ENCODE measurements at places on chromosomes 7 and 10.

GRCh38 chr7:113404245-113404644 lies 285.9 kb upstream of the SMIM30 start:
- no peak for DNase-seq

- no peak for DNase-seq
Measured at GRCh38 chr7:12643644-12644043, 43.8 kb upstream of the ARL4A start.

DNA sequence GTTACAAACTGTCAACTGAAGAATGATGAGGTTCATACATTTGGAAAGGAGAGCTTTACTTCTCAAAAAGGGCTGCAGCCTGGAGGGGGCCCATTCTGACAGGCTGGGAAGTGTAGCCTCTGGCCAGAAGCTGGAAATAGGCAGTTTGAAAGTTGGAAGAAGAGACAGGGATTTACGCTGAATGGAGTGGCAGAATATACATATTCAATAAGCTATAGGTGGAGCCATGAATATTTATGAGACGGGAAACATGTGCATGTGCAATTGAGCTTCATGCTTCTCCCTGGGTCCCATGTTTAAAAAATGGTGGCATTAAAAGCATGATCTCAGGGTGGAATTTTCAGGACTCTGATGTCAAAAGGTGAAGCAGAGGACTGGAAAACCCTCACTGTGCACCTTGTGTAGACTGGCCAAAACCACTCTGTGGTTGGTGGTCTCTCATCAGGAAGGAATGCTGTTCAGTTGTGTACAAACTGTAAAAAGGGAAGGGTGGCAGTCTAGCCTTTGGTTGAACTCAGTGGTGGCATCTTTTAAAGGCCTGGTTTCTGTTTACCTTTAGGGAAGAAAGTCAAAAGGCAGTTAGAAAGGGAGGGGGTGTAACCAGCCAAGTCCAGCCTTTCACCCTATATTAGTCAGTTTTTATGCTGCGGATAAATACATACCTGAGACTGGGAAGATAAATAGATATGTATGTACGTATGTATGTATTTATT lies 7.2 kb upstream of the ACTR3B start:
- DNase-seq, result no peak

DNA sequence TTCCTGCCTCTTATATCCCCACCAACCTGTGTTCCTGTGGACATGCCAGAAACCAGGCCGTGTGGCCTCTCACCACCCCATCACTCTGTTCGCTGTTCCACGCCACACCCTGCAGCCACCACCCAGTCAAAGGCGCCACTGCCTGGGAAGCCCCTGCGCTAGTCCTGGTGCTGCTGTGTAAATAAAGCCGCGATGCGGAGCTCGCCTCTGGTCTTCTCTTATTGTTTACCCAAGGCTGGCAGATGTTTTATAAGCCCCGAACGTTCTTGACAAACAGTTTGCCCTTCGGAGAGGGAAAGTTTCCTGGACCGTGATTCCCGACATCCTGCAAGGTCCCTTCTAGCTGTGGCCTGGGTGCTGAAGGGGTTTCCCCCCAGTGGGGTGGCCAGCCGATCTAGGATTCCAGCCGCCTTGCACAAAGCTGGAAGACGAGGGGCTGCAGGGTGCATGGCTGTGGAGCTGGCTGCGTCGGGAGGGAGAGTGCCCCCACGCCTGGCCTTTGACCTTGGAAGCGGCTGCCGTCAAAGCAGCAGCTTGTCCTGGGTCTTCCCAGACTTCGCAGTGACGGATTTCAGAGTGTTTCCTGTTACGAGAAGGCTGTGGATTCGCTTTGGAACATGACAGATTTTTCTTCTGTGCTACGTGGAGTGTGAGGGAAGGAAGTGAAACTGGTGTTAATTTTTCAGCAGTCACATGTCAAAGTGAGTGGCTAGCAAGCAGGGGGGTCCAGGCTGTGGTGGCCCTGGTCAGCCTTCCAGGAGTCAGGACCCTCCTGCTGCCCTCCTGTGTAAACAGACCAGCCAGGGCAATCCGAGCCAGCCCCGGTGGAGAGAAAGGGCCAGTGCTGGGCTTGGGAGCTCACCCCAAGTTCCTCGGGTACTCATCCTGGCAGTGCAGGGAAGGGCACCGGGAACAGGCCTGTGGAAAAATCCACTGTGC lies 61.6 kb downstream of the LHPP start:
- no peak for DNase-seq

DNA sequence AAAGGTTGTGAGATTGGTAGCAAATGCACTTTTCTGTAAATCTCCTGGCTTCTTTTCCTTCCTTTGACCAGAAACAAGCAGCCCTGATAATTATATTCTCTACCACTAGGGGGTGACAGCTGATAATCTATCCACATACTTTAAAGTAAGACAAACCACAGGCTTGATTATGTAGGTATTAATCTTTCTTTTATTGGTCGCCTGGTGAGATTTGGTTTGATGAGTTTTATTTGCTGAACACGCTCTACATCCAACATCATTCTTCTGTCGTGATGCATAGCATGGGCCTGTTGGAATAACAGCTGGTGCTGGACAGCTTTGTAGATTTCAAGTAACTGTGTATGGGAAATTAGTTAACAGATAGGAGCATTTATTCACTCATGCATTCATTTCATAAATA lies 63.5 kb downstream of the ZNF365 start:
- DNase-seq, result no peak

GRCh38 chr10:44310762-44311562 lies 73.9 kb downstream of the CXCL12 start:
- peak; percentile 63 for DNase-seq

GRCh38 chr10:119216127-119216526 lies 8.8 kb downstream of the GRK5 start:
- no peak for DNase-seq

DNA sequence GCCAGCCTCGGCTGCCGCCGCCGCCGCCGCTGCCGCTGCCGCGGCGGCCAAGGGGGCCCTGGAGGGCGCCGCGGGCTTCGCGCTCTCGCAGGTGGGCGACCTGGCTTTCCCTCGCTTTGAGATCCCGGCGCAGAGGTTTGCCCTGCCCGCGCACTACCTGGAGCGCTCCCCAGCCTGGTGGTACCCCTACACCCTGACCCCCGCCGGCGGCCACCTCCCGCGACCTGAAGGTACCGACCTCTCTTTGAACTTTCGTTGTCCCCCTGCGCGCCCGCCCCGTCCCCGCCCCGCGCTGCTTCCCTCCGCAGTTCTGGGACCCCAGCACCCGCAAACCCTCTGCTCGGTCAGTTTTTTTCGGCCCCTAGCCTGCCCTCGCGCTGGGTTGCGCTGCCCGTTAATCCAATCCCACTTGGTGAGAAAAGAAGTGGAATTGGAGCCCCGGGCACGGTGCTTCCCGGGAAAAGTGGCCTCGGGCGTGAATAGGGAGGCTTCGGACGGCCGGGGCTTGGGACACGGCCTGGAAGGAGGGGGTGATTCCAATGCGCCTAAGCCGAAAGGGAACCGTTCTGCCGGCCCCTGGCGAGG lies 543 bp downstream of the HMX3 start:
- DNase-seq, result no peak

GRCh38 chr7:44447874-44448425 lies 42.5 kb downstream of the NUDCD3 start:
- no peak for DNase-seq

GRCh38 chr10:111151595-111152307 lies 74.9 kb downstream of the ADRA2A start:
- DNase-seq, result no peak

DNA sequence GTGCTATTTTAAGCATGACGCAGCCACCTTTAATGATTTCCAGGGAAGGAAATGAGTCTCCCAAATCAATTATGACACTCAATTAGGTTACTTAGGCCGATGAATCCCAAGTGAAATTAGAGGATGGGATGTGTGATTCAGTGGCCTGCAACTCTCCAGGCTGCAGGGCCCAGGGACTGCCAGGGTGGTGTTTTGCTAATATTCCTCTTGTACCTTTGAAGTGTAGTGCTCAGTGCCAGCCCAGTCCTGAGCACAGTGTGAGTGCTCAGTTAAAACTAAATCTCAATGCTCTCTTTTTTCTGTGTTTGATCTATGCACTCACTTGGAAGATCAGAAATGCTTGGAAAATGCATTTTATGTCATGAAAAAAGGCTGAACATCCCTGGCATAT lies 51.6 kb downstream of the SEM1 start:
- DNase-seq, result no peak

- peak; percentile 78 for DNase-seq
Measured at GRCh38 chr10:32346551-32347362, at the start of gene EPC1. EPC1 (minus strand) TSS chr10:32347158; CDS start chr10:32346915, 243 bp downstream.
